Activated naive CD8-positive, alpha-beta T cell treated with anti-CD3 and anti-CD28 coated beads for 36 hours (primary cell): ENCODE measurements at places on chromosomes 11 and 22.

GRCh38 chr11:31764261-31764660 lies 46.9 kb downstream of the PAX6 start:
- DNase-seq = no peak

- DNase-seq = no peak
These were observed 80.3 kb downstream of the ME3 start for GRCh38 chr11:86592047-86592591.

DNA sequence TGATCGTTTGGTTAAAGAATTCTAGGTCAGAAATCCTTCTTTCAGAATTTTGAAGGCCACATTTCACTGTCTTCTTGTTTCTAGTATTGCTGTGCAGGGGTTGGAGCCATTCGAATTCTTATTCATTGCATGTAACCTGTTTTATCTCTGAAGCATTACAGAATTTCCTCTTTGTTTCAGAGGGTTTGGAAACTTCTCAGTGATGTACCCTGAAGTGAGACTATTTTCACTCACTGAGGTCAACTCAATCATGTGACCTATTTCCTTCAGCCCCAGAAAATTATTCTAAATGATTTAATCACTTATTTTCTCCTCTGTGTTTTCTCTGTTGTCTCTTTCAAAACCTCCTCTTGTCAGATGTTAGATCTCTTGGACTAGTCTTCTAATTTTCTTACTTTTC lies 147.8 kb downstream of the ENTHD1 start:
- no peak for DNase-seq

GRCh38 chr11:11415901-11416300 lies 62.9 kb upstream of the CSNK2A3 start:
- no peak for DNase-seq

GRCh38 chr22:38034884-38035529 lies 22.2 kb upstream of the PICK1 start:
- no peak for DNase-seq

DNA sequence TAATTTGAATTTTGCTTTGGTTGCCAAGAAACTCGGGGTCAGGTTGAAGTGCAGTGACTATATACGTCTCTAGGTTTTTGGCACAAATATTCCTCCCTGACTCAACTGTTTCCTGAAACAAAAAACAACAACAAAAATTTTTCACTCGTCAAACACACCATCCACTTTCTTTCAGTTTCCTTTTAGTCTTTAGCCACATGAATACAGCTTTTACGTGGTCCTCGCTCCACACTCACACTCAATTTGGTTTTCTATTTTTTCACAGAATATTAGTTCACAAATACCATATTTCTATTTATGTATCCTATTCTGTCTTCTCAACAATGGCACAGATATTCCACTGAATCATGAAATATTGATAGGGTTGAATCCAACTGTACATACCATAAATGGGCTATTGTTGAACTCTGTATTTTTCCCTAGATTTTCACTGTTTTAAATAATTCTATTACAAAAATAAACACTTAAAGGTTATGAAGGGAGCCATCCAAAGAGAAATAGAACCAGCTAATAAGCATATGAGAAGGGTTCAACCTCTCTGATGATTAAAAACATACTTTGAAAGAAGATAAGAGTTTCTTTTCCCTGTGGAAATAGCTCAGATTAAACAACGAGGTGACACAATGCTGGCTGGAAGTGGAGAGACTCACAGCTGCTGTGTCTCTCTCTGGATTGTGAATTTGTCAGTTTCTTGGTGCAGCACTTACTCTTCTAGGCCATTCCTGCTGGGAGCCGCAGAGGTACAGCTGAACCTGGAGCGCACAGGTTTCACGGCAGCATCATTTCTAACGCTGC lies 5.1 kb upstream of the FBLN1 start:
- DNase-seq = no peak
